ENCODE measurements at places on chromosomes 4 and X.

GRCh38 chrX:54482839-54483593 lies 13.0 kb downstream of the FGD1 start:
- no peak for DNase-seq

DNA sequence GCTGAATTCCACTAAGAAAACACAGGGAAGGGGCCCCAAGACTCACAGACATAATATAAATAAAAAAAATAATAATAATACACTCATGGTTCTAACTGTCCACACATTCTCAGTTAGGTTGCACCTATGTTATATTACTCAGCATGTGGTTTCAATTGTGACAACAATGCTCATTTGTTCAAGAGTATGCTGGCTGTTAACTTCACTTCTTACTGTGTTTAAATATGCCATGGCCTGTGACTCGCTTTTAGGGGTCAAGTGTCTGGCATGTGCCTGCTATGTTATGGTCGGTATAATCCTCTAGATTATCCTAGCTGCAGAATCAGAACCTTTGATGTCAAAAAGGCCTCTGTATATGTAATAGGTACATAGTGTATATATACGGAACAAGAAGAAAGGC lies 324.8 kb upstream of the INTU start:
- no peak for DNase-seq

DNA sequence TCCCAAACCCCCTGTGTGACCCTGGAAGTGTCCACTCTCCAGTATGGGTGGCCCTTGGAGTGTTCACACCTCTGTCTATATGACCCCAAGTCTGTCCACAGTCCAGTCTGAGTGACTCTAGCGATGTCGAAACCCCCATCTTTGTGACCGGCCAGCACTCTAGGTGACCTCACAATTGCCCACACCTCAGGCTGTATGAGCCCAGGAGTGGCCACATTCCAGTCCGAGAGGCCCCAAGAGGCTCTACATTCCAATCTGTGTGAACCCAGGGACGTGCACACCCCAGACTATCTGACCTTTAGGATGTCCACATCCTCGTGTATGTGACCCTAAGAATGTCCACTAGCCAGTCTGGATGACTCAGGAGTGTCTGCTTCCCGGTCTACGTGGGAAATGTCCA lies 7.3 kb upstream of the GLOD5 start:
- DNase-seq: no peak

DNA sequence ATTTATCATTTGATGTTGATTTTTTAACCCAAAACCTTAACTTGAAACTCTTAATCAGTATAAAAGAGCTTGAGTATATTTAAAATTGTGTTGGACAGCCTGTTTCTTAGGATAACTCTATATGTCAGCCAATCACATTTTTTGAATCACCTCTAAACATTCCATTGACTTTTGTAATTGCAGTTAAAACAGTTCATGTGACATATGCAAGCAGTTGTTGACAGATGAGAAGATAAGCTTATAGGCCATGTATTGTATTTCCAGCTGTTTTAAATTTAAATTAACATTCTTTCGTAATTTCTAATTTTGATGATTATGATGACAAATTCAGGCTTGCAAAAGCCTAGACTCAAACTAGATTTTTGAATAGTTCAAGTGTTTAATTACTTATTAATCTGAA lies 17.4 kb downstream of the VEGFC start:
- no peak for DNase-seq

GRCh38 chrX:2391869-2392606 lies 108.7 kb downstream of the DHRSX start:
- DNase-seq: no peak

DNA sequence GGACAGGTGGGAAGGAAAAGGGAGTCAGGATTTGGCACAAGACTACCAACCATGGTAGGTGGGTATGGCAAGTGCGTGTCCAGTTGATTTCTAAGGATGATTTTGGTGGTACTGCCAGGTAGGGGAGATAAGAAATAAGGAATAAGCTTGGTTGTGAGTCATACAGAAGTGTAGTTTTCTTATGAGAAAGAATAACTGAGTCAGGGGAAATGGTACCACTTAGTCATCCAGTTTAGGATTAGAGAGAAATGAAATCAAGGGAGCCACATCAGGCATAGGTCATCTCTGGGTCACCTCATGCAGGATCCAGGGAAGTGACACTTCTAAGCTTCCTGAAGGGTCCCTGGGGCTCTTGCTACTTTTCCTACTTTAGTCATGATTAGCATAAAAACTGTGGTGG lies 107.1 kb upstream of the C1GALT1C1 start:
- DNase-seq: no peak

GRCh38 chr4:47002580-47002979 lies 9.2 kb upstream of the GABRA4 start:
- DNase-seq: no peak

GRCh38 chrX:4622486-4623167 lies 909.2 kb upstream of the PRKX start:
- no peak for DNase-seq

DNA sequence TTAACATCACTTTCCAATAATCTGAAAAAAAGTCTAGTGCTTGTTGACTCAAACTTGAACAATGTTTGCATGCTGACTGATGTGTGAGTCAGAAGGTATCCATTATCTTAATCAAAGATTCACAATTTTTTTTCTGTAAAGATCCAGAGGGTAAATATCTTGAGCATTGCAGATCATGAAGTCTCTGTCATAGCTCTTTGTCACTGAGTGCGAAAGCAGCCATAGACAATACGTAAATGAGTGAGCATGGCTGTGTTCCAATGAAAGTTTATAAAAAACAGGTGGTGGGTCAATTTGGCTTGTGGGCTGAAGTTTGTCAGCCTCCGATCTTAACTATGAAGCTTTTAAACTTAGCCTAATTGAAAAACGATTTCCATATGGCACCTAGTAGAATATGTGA lies 37.7 kb downstream of the NHS start:
- no peak for DNase-seq

Data from pancreas (tissue), 10 donors.